ENCODE measurements at places on chromosomes 12 and 14.
A peak's percentile ranks its signal among the peaks of the same experiment; 100 is the strongest.

- DNase-seq: peak; percentile 55
Observed at GRCh38 chr12:89783359-89784060, 74.9 kb upstream of the ATP2B1 start.

GRCh38 chr14:65772466-65772865, 359.9 kb downstream of the FUT8 start:
- DNase-seq: no peak

- no peak for DNase-seq
Observed at GRCh38 chr12:89134213-89134770, 218.0 kb downstream of the DUSP6 start.

- DNase-seq: no peak
Observed at GRCh38 chr14:70032016-70032415, 152.8 kb downstream of the SMOC1 start.

GRCh38 chr12:82412246-82412645, 53.9 kb downstream of the METTL25 start:
- no peak for DNase-seq

DNA sequence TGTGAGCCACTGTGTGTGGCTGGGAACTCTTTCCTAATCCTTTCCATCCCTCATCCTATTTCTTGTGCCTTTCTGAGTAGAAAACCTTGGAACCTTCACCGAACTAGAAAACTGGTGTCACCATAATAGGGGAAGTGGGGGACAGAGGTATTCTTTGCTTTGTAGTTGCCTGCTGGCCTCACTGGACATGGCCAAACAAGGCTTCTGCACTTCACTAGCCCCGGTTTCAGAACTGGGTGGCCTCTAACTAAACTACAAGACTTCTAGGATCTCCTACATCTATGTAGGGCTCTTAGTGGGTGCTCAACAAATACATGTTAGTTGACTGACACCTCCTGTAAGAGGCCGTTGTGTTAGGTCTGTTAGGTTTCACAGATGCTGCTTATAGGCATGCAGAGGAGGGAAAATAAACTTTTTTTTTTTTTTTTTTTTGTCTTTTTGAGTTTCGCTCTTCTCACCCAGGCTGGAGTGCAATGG, 597 bp upstream of the CIROP start:
- DNase-seq: no peak

- DNase-seq: no peak
Observed at GRCh38 chr14:89616425-89616824, 199.4 kb upstream of the FOXN3 start.

GRCh38 chr12:4046495-4046840, 173.3 kb upstream of the PARP11 start:
- DNase-seq: no peak

- DNase-seq: no peak
Observed at GRCh38 chr14:82837611-82838140, 1304.0 kb upstream of the SEL1L start.

GRCh38 chr14:65302571-65303189, 109.8 kb upstream of the FUT8 start:
- DNase-seq: no peak

- no peak for DNase-seq
Observed at GRCh38 chr12:55676707-55677106, 31.0 kb downstream of the ITGA7 start.

DNA sequence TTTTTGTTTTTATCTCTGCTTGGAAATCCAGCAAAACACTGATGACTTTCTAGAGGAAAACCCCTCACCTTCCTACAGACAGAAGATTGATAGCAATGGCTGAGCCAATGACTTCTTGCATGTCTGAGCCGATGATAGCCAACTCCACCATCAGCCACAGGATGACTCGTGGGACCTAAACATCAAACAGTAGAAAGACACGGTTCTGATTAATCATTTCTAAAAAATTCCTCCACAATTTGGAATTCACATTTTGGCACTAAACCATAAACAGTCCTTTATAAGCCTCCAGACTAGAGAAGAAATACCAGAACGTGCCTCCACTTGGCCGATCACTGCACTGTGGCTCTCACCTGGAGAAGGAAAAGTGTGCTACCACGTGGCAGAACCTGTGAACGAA, 25.9 kb downstream of the SLC11A2 start:
- DNase-seq: peak; percentile 42

DNA sequence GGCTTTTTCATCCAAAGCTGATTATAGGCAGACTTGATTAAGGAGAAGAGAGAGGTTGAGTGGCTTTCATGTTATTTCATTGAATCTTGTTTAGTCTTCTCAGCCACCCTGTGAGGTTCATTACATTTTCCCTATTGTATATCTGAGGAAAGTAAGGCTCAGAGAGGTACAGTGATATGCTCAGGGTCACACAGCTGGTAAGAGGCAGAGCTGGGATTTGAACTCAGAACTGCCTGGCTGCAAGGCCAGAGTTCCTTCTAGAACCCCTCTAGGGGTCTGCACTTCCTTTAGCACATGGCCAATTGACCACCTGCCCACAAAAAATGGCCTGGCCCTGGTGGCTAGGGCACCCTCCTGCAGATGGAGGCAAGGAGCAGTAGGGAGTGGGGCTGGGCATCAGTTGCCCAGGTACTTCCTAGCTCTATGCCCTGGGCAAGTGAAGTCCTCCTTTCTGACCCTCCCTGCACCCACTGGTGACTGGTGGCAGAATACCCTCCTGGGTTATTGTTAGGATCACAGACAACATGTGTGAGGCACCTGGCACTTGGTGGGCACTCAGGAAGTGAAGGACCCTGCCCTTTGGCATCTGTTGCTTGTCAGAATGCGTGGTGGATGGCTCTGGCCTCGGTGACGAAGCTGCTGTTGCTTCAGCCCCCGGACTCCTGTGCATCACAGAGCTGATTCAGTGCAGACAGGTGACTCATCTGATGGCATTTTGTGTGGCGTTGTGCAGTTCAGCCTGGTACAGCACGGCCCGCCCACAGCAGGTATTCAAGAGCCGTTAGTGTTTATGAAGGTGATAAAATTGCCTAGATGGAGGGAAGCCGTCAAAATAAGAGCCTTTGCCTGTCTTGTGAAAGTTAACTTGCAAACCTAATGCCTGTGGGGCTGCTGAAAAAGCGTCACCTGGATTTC, 115.8 kb downstream of the SLC25A47 start:
- DNase-seq: peak; percentile 37

DNA sequence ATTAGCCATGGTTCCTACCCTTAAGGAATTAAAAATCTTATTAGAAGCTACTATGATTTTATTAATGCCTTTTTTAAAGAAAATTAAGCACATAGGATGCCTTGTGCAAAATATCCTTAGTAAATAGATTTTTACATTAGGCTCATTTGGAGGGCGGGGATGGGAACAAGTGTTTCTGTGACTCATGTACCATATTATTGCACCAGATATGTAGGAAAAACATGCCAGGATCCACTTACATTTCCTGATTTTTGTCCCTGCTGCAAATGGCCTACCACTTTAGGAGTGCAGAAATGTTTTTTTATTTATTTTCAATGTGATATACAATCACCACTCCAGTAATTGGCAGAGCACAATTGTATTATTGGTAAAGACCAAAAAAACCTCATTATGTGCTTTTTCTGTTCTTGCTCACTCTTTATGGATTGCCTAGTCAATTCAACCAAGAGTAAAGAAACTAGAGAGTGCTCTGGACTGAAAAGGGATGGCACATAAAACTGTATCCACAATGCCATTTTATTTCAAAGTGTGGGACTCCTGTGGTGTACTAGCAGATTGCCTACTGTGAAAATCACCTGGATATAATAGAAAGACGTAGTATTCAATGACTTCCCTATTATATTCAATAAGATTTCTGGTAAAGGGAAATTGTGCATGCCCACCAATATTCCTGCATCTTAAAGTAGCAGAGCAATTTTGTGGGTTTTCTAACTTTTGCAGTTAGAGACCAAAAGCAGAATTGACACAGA, 86.9 kb downstream of the ANO6 start:
- no peak for DNase-seq

DNA sequence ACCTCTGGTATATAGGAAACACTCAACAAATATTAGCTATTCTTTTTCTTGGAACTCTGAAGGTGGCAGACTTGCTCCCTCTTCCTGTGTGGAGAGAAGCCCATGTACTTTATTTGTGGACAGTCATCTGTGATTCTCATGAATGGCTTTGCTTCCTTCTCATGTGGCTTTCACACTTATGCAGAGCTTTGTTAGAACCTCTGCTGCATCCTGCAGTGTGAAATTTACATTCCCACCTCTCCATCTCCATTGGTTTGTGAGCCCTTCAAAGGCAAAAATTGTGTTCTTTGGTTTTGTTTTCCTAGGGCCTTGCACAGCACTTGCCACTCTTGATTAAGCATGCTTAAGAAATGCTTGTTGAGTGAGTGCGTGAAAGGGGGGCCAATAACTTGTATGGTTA, 51.9 kb downstream of the BICD1 start:
- no peak for DNase-seq

DNA sequence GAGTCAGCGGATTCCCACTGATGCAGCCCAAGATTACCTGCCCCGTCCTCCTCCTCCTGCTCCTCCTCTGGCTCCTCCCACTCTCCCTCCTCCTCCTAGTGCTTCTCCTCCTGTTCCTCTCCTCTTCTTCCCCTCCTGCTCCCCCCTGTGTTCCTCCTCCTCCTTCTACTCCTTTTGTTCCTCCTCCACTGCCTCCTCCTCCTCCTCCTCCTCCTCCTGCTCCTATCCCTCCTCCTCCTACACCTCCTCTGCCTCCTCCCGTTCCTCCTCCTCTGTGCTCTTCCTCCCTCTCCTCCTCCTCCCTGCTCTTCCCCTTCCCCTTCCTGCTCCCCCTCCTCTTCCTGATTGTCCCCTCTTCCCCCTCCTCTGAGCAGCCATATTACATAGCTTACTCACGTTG, 141.3 kb downstream of the CACNA1C start:
- DNase-seq: no peak

DNA sequence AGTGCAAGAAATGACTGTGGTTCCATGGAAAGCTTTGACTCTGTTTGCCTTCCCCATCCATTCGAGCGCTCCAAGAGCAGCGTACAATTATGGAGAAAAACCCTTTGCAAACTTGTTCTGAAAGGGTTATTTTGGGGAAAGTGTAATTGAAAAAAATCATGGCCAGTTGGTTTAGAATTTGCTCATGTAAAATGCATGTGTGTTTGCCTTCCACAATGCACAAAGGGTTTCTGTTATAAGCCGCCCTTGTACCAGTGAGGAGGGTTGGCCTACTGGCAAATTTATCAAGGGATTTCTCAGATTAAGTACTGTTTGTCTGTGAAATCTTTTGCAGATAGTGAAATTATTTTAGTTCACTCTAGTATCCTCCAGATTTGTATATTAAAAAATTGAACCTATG, 62.7 kb upstream of the PELI2 start:
- DNase-seq: no peak

DNA sequence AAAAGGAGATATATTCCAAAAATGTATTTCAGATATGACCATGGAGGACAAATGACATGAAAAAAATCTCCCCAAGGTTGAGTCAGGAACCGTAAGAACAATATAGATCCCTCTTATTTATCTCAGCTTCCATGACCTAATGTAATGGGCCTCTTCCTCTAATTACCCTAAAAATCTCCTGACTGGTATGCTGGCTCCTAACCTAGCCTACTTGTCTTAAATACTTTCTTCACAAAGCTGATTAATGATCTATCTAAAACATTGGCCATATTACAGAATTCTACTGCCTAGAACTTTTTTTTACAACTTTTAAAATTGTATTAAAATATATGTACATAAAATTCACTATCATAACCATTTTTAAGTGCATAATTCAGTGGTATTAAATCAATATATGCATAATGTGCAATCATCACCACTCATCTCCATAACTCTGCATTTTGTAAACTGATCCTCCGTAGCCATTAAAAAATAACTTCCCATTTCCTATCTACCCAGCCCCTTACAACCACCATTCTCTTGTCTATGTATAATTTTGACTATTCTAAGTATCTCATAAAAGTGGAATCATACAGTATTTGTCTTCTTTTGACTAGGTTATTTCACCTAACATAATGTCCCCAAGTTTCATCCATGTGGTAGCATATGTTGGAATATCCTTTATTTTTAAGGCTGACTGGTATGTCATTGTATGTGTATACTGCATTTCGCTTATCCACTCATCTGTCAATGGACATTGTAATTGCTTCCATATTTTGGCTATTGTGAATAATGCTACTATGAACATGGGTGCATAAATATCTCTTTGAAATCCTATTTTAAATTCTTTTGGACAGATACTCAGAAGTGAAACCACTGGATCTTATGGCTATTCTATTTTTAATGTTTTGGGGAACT, 464.6 kb downstream of the ADAMTS20 start:
- no peak for DNase-seq

- DNase-seq: no peak
Observed at GRCh38 chr14:91175291-91176201, 61.7 kb downstream of the DGLUCY start.

DNA sequence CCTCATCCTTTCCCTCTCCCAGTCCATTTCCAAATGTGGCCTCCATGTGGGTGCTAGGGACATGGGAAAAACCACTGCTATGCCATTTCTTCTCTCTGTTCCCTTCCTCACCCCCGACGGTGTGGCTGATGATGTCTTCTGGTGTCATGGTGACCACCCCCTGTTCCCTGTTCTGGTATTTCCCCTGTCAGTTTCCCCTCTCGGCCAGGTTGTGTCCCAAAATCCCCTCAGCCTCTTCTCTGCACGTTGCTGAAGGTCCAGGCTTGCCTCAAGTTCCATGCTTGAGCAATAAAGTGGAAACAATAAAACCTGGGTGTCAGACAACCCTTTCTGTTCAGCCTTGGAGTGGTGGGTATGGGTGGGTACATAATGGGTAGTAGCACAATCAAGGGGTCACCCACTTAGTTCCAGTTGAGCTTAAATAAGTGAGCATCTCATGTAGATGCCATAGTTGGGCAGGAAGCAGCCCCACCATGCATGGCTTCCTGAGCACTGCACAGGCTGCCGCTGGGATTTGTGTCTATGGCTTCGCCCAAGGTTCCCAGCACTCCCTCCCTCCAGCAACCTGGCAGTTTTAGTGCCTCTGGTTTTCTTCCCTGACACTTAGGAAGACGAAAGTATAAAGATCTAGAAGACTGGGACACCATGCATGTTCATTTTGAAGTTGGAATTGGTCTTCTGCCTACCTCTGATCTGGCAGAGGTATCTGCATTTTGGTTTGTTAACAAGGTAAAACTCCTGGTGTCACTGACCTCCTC, 8.7 kb upstream of the ITFG2 start:
- no peak for DNase-seq

- DNase-seq: no peak
Observed at GRCh38 chr12:105748806-105749600, 389.8 kb downstream of the NUAK1 start.

- DNase-seq: no peak
Observed at GRCh38 chr12:94074216-94074979, 74.0 kb upstream of the PLXNC1 start.

- DNase-seq: no peak
Observed at GRCh38 chr14:74574090-74574433, 38.0 kb downstream of the LTBP2 start.

GRCh38 chr14:72451054-72451972, 442.6 kb downstream of the DPF3 start:
- DNase-seq: no peak

GRCh38 chr12:121804417-121805111, 755 bp downstream of the SETD1B start:
- no peak for DNase-seq

GRCh38 chr14:26867171-26867757, 269.4 kb upstream of the NOVA1 start:
- no peak for DNase-seq
